ENCODE measurements at places on chromosomes 3 and 15.

DNA sequence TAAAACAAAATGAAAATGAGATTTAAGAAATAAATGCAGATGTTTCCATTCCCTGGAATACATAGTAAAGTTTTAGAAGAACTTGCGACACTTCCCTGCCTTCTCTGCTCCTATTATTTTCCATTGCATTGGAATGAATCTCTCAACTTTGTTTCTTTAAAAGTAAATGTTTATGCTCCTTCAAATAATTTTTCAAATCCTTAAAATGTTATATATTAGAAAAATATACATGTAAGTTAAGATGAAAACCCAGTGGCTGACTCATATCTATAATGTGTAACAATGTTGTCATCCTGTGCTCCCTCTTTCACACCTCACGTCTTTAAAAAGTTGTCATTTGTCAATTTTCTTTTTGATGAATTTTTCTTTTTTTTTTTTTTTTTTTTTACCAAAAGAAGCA is 3.6 kb downstream of the RBMS3 start:
- no peak for DNase-seq

DNA sequence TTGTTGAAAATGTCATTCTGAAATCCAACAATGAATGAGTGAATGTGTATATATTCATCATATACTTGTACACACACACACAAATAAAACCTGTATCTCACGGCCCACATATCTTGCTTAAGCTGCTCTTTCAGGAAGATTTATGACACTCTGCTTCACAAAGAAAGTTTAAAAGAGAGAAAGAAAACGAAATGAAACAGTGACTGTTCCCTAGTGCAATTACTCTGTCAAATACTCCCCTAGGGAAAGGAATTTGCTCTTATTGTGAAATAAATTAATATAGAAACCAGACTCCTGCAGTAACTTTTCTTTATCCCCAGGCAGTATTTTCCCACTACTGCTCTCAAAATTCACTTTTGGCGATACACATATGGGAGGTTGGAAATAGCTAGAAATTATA is 329.1 kb downstream of the VPS13C start:
- no peak for DNase-seq

GRCh38 chr3:70829092-70829491 is 516.7 kb upstream of the MDFIC2 start:
- no peak for DNase-seq

GRCh38 chr3:37072892-37073291 is 79.6 kb downstream of the MLH1 start:
- DNase-seq, result no peak

DNA sequence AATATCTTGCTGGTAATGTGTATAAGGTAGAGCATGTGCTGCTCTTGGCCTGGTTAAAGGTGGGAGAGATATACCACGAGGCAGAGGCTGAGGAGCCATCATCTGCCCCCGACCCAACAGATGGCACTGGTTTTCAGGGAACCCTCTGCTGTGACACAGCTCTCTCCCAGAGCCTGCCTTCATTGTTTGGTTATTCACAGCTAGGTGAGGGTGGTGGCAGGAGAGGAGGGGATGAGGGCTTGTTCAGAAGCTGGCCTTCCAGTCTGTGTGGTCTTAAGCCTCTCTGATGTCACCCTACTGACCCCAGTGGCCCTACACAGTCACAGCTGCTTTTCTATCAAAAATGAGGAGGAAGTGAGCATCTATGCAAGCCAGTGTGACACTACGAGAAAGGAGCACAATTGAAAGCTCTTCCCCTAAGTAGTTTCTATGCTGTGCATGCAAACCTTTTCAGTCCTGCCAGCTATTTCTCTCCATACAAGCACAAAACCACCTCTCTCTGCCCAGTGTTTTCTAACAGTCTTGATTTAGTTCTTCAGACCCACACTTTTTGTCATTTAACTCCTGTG is 258.4 kb upstream of the AGTR1 start:
- DNase-seq, result no peak

DNA sequence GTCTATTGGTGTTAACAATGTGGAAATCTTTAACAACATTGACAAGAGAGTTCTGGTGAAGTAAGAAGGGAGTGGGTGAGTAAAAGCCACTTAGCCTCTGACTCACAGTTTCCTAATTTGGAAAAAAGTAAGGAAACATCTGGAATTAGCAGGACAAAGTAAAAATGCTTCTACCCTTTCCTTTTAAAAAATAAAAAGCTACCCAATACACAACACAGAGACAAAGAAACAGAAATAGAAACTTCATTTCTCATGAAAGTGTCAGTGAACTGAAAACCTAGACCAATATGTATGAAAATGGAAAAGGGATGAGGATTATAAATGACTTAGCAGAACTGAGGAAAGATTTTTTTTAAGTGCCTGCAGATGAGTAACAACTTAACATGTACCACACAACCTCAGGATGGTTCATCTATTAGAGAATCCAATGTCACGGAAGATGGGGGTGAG is 65.4 kb downstream of the SSR3 start:
- no peak for DNase-seq

DNA sequence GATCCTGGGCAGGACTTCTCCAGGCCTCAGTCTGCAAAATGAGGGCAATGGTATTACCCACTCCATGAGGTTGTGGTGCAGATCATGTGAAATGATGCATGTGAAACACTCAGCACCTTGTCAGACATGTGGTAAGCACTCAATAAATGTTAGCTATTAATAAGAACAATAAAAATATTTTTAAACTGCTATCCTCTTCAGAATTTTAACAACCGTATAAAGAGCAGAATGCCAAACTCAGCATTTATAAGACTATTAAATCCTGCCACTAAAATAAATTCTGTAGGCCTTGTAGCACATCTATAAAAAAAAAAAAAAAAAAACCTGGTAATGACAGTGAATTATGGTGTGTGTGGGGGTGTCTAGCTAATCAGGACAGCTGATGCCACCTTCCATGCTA is 213.9 kb upstream of the UMPS start:
- DNase-seq, result no peak

DNA sequence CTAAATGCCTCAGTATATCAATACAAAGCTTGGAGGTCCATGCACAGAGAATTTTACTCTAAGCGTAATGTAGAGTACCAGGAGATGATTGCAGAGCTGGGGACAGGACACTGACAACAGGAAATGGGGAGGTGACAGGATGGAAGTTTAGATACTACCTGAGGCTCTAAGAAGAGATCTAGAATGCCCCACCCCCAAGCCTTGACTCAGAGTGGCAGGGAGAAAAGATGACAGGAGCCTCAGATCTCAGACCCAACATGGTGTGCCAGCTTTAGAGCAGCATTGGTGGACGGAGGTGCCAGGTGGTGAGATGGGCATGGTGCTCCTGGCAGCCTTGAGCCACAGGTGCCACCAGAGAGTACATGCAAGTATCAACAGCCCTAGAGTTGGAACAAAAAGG is 62.5 kb downstream of the LYZL4 start:
- no peak for DNase-seq

- no peak for DNase-seq
These were observed 67.0 kb downstream of the NOX5 start for GRCh38 chr15:69081310-69082004.

DNA sequence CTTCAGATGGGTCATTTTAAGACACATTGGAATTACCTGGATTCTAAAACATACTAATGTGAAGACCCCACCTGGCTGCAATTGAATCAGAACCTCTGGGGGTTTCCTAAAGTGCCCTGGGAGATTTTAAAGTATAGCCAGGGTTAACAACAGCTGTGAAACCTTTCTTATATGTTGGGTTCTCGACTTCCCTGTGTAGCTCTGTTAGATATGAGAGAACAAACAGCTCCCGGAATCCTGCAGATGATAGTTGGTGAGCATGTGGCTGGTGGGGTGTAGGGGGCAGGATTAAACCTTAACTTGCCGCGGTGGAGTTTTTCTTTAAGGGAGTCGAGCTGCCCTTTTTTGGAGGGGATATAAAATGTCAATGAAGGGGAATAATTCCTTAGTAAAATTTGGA is 12.1 kb downstream of the PLCL2 start:
- no peak for DNase-seq

DNA sequence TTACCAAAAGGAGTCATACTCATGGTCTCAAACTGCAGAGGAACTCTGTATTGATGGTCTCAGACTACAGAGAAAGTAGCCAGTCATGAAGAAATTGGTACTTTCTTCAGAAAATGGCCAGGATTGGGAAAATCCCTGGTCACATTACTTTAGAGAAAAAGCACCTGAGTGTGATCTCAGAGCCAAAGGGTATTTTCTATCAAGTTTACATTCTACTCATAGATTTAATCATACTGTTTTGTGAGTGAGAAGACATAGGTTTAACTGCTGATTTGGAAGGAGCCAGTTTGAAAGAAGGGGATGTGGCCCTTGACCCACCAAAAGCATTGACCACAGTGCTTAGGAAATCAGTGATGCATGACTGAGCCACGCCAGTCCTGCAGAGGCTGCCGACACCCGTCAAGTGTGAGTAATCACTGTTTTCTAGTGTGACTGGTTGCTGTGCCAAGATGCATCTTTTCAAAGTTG is 203.6 kb downstream of the AKAP13 start:
- peak; percentile 5 for DNase-seq

DNA sequence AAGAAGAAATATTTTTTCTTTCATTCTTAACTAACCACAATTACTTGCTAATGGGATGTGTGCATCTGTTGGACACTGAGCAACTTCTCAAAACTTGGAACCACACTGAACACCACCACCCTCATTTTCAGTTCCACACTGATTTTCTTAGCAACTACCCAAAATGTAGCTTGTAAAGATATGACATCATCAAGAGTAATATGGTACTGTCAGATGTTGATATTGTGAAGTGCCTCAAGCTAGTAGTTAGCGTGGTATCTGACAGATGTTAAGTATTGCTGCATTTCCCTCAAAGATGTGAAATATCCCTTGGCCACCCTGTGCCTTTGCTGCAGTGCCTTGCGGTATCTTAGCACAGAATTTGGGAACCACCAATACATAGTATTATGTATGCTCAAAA is 9.3 kb downstream of the RFTN1 start:
- DNase-seq, result no peak

GRCh38 chr15:32844118-32844711 is 126.4 kb downstream of the GREM1 start:
- no peak for DNase-seq

DNA sequence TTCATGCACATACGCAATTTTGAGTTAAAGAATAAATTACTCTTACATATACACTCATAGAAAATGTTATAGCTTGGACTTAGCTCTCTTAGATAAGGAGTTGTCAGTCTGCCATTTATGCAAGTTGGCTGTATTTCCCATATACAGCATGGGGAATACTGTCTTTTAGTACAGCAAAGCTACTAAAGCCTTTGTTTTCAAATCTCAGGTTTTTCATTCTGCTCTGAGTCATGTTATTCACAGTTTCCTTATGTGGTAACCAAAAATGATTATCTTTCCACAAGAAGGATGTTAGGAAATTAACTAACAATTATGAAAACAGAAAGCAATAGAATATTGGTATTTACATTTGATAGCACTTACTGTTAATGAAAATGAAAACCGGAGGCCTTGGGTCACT is 4.3 kb upstream of the TIPARP start:
- DNase-seq, result no peak

GRCh38 chr3:149247929-149248691 is 26.5 kb upstream of the CP start:
- no peak for DNase-seq

GRCh38 chr3:55579496-55579895 is 92.4 kb upstream of the WNT5A start:
- DNase-seq, result no peak

DNA sequence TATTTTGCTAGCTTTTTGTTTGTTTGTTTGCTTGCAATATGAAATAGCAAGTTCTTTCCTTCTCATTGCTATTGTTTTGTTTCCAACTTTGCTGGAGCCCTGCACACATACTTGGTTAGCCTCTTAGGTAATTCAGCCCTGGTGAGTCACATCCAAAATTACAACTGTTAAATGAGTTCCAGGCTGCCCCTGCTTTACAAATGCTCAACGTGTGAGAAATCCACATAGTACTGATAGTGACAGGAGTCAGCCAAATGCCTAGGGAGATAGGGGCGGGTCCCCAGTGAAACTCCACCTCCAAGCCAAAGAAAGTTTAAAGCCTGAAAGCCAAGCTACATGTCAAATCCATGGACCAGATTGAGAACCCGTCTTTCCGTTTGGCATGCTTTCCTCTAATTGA is 81.3 kb upstream of the RNF7 start:
- DNase-seq, result no peak

DNA sequence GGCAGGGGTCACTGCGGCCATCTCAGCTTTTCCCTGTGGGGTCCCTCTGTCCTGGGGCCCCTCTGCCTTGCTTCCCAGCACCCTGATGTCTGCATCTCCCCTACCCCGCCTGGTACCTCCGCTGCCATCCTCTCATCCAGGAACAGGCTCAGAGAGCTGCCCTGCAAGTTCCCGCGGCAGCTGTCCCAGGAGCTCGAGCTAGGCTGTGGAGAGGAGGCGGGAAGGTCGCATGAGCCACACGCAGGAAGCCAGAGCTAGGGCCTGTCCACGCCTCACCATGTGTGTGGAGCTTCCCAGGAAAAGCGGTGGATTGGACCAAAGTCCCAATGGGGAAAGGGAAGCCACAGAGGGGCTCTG is 12.5 kb downstream of the PLA2G4B start:
- no peak for DNase-seq

GRCh38 chr3:12394569-12395271 is 89.6 kb upstream of the TSEN2 start:
- DNase-seq, result no peak

DNA sequence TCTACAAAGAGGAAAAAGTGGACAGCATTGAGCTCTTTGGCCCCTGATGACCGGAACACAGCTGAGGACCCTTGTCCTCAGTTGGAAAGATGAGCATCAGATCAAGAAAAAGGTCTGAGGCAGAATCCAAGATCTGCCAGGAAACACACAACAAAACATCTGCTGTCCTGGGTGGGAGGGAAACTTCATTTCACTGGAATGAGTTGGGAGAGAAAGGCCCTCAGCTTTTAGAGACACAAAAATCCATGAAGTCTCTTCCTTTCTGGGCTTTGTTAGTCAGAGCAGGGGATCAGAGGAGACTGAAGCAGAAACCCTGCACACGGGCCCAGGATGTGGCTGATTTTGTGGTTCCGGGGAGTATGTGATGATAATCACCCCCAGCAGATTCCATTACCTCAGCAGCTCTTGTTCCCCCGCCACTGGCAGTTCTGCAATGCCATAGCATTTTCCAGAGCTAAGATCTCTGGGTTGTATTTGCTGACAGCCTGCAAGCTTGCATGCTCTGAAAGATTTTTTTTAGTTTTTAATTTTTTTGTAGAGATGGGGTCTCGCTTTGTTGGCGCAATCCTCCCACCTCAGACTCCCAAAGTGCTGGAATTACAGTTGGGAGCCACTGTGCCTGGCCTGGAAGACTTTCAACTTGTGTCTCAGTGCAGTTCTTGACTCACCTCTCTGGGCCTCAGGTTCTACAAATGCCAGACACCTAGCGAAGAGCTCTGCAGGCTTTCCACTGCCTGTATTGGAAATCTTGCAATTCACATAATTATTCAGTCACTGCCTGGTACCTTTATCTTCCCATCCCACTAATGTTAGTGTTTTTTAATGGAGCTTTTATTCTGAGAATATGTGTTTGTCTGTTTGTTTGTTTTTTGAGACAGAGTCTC is 5.8 kb upstream of the TATDN2 start:
- peak; percentile 55 for DNase-seq

Data from activated T-helper 1 cell treated with anti-CD3 and anti-CD28 coated beads, Interleukin-2, amount 50 U/mL, for 16 hours (primary cell).